ENCODE measurements at places on chromosomes 5 and 9. TPM values are rescaled to one million over a fixed set of nuclear protein-coding genes. Genes with fewer than 3 reads are reported as not detected.

GRCh38 chr5:93088592-93089389, 492.2 kb downstream of the NR2F1-AS1 start:
- H3K4me3 ChIP-seq: no peak overlapping the region
- no peaks in the 10 kb centered on the region for H3K36me3 ChIP-seq
- no peak for DNase-seq
- H3K4me1 ChIP-seq: peaks cover 33% of the 10 kb centered on the region

The SIT1 gene
- total RNA-seq: not detected

- H3K4me3 ChIP-seq: no peak overlapping the region
- H3K27me3 ChIP-seq: peaks cover 54% of the 10 kb centered on the region
- no peak overlapping the region for H3K27ac ChIP-seq
- no peaks in the 10 kb centered on the region for H3K36me3 ChIP-seq
- no peak for DNase-seq
- no peaks in the 10 kb centered on the region for H3K4me1 ChIP-seq
Observed at GRCh38 chr9:119955276-119955675, 586.0 kb upstream of the BRINP1 start.

GRCh38 chr5:163566678-163567077, 61.3 kb downstream of the MAT2B start:
- H3K27me3 ChIP-seq: peaks cover 42% of the 10 kb centered on the region
- H3K27ac ChIP-seq: no peak overlapping the region
- no peak for DNase-seq
- no peaks in the 10 kb centered on the region for H3K36me3 ChIP-seq
- no peaks in the 10 kb centered on the region for H3K4me1 ChIP-seq
- no peak overlapping the region for H3K4me3 ChIP-seq

DNA sequence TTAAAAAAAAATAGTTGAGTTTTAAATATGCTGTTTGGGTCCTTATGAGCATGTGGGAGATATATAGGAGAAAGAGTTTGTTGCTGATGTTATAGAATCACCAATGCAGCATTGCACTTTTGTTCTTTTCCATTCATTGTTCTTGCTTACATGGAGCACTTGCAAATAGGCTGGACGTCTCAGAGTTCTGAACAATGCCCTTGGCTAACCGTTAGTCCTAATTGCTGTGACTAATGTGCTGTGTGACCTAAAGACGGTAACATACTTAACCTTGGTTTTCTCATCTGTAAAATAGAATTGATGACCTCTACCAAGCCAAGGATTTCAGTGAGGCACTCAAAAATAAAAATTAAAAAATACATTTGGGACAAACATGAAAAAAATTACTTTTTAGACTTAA, 29.8 kb downstream of the PIK3R1 start:
- H3K4me3 ChIP-seq: no peak overlapping the region
- no peaks in the 10 kb centered on the region for H3K36me3 ChIP-seq
- no peaks in the 10 kb centered on the region for H3K4me1 ChIP-seq
- H3K27me3 ChIP-seq: no peaks in the 10 kb centered on the region
- no peak for DNase-seq
- no peak overlapping the region for H3K27ac ChIP-seq

DNA sequence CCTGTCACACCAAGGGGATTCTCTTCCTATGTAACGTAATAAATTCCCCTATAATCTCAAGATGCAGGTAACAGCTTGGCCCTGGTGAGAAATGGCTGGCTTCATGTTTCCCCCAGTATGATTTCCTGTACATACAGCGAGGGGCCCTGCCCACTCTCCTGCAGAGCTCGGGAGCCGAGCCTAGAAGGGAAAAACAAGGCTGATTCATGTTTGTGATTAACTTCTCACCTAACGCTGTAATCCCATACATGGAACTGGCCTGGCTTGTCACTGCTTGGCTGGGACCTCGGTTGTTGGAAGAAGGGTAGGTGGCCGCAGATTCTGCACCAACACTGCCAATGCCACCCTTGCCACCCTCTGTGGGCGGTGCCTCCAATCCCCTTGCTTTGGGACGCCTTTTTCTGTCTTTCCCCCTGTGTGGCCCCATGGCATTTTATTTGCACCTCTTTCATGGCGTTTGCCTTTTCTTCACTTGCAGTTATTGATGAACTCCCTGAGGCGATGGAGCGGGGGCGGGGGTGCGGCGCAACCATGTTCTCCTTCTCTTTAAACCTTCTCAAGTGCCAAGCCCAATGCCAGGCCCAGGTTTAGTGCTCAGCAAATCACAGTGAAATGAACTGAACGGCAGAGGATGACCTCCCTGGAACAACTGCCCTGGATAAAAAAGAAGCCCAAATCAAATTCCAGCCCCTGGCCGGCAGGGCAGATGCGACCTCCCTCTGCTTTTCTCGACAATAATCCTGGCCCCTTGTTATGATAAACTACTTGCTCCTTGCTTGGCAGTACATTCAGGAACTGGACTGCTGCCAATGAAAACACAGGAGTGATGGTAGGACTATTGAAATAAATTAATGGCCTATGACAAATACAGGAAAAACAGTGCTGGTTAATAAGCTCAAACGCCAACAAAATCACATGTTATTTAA, 108.1 kb downstream of the TMEM174 start:
- H3K4me3 ChIP-seq: no peak overlapping the region
- H3K27me3 ChIP-seq: no peaks in the 10 kb centered on the region
- peak; percentile 18 for DNase-seq

DNA sequence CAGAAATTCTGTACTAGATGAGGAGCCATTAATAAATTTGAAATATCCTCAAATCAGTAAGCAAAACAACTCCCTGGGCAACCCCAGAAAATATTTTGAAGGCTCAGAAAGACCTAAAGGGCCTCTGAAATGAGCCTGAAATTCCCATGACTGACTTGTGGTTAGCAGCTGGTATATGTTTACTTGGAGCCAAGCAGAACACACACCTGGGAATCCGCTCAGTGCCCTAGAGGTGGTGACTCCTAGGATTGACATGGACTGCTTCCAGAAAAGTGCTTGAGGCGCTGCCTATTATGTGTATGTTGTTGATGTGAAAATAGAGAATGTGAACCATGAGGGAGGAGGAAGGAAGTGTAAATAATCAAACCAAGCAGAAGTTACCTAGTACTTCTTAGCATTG, 14.7 kb downstream of the RFK start:
- DNase-seq: no peak
- H3K27me3 ChIP-seq: no peaks in the 10 kb centered on the region
- no peak overlapping the region for H3K27ac ChIP-seq
- H3K36me3 ChIP-seq: no peaks in the 10 kb centered on the region
- no peak overlapping the region for H3K4me3 ChIP-seq

The FAM78A gene
- total RNA-seq: 3.4 TPM

DNA sequence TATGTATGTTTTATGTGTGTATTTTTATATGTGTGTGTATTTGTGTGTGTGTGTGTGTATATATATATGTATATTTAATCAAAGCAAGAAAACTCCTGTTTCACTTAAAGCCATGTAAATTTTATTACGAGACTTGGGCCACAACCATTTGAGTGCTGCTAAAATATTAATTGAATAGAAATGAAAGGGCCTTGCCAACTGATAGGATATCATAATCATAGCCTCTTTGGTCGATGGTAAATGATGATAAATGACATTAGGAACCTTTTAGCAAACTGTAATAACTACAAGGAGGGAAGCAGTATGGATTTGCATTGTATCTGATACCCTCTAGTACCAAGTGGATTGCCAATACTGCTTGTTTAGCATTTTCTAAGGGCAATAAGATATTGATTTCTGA, 7.9 kb downstream of the TLE4 start:
- no peak overlapping the region for H3K27ac ChIP-seq
- H3K4me3 ChIP-seq: no peak overlapping the region
- no peaks in the 10 kb centered on the region for H3K36me3 ChIP-seq
- no peak for DNase-seq
- no peaks in the 10 kb centered on the region for H3K27me3 ChIP-seq

GRCh38 chr5:148532969-148533670, 121.2 kb downstream of the HTR4 start:
- H3K36me3 ChIP-seq: no peaks in the 10 kb centered on the region
- no peak for DNase-seq
- no peaks in the 10 kb centered on the region for H3K4me1 ChIP-seq
- H3K27ac ChIP-seq: no peak overlapping the region
- H3K4me3 ChIP-seq: no peak overlapping the region
- H3K27me3 ChIP-seq: peaks cover 10% of the 10 kb centered on the region

The BTNL9 gene
- 11.7 TPM for total RNA-seq

The GLRA1 gene
- not detected for total RNA-seq

The FCHO2 gene
- 18.7 TPM for total RNA-seq

The NEUROG1 gene
- total RNA-seq: not detected

DNA sequence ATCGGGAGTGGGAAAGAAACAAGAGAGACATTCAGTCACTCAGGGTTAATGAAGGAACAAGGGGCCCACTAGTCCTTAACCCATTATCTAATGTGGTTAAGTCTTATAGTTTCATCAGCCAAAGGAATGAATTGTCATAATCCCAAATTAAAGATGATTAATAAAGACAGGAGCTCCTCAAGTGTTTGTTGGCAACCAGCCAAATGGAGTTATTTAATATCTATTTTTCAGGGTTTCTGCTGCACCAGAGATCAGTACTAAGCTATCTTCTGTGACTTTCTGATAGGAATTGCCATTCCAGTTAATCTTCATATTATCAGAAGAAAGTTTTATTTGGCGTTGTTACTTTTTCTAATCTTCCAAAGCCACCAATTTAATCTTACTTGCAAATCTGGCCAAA, 34.0 kb upstream of the FCHO2 start:
- no peak for DNase-seq
- H3K27ac ChIP-seq: no peak overlapping the region
- no peaks in the 10 kb centered on the region for H3K4me1 ChIP-seq
- no peaks in the 10 kb centered on the region for H3K36me3 ChIP-seq
- H3K4me3 ChIP-seq: no peak overlapping the region
- no peaks in the 10 kb centered on the region for H3K27me3 ChIP-seq

The SYK gene
- 9.0 TPM for total RNA-seq

The PCDHB11 gene
- 0.07 TPM for total RNA-seq
